AG20443 (cell line): ENCODE measurements at places on chromosomes 3 and 15.

- DNase-seq, result no peak
Observed at GRCh38 chr3:44419116-44419922, 58.2 kb downstream of the ZNF445 start.

- no peak for DNase-seq
Observed at GRCh38 chr3:194750491-194750828, 64.8 kb downstream of the FAM43A start.

- DNase-seq, result no peak
Observed at GRCh38 chr3:153513236-153513635, 351.2 kb downstream of the RAP2B start.

DNA sequence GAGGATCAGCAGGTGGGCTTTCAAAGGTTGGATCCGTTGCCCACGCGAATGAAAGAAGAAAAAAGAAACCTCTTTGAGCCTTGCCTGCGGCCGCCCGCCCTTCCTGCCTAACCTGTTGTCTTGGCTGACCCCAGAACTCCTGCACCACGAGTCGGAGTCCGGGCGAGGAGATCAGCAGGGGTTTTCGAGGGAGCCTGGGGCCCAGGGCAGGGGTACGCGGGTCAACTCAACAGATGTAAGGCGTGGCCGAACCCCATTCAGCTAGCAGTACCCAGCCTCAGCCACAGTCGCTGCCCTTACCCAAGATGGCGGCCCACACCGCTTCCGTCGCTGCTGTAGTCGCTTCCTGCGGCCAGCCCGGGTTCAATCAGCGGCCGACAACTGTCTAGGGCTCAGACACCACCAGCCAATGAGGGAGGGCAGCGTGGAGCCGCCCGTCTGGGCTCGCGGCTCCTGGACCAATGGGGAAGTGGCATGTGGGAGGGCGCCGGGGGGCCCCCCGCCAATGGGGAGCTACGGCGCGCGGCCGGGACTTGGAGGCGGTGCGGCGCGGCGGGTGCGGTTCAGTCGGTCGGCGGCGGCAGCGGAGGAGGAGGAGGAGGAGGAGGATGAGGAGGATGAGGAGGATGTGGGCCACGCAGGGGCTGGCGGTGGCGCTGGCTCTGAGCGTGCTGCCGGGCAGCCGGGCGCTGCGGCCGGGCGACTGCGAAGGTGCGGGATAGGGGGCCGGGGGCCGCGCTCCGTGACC lies at the start of gene MANF:
Gene MANF, plus strand, starts transcription at position 566 of the 748 bp plus-strand sequence. Its CDS starts 52 bp downstream, at position 618.
- DNase-seq, result peak; percentile 100

- no peak for DNase-seq
Observed at GRCh38 chr15:40441565-40442531, 1.1 kb downstream of the BAHD1 start.

DNA sequence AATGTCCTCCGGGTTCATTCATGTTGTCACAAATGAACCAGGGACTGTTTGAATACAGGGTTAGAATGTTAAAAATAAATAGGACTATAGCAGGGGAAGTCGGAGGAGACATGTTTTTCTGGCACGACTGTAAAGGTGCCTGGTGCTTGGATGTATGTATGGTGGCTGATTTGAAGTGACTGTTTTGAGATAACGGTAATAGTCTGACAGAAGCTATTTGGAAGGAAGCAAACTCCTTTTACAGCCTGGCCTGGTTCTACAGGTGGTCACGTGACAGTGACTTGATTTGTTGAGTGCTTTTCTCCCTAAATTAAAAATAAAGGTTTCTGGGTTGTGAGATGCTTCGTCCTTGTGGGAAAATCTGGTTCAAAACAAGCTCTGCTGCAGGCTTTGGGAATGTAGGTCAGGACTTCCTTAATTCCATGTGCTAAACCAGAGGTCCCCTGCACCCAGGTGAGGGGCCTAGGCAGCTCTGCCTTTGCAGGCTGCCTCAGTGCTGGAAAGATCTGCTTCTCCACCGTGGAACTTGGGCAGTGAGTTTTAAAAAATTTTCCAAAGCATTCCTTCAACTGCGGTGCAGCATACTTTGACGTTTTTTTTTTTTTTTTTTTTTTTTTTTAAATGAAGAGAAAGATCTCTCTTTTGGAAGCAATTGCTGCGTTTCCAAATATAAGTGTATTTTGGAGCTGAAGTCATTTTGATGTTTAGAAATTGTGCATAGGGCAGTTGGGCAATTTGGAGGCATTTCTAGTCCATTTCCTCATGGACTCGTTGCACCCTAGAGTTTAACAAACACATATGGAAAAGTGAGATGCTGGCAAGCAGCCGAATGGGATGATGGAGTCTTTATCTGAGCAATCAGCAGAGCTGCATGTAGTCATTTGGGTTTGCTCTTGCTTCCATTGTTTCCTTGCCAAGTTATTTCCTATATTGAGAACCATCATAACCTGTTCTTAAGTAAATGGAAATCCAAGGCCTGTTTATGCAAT lies 30.9 kb downstream of the ITPR1 start:
- no peak for DNase-seq

GRCh38 chr3:11238880-11239279 lies 33.3 kb upstream of the ATG7 start:
- DNase-seq, result peak; percentile 44

- no peak for DNase-seq
Observed at GRCh38 chr3:151383956-151384355, 597 bp downstream of the P2RY12 start.

DNA sequence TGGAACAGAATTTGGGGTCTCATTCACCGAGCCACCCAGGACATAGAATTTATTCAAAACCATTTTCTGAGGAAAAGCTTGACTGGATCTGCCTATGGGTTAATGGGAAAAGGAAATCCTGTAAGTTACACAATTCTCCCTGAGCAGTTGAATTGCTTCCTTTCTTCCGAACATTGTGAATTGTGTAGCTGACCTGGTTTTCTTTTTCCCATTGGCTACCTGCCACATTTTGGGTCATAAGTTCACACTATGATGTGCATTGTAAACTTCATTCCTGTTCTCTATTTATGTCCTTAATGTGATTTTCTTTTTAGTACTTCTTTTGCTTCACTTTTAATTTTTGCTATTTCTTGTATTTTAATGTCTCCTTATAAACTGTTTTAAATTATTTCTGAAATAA lies 386.0 kb upstream of the LRRC3B start:
- no peak for DNase-seq

- DNase-seq, result no peak
Observed at GRCh38 chr15:73518876-73519733, 76.1 kb downstream of the REC114 start.

DNA sequence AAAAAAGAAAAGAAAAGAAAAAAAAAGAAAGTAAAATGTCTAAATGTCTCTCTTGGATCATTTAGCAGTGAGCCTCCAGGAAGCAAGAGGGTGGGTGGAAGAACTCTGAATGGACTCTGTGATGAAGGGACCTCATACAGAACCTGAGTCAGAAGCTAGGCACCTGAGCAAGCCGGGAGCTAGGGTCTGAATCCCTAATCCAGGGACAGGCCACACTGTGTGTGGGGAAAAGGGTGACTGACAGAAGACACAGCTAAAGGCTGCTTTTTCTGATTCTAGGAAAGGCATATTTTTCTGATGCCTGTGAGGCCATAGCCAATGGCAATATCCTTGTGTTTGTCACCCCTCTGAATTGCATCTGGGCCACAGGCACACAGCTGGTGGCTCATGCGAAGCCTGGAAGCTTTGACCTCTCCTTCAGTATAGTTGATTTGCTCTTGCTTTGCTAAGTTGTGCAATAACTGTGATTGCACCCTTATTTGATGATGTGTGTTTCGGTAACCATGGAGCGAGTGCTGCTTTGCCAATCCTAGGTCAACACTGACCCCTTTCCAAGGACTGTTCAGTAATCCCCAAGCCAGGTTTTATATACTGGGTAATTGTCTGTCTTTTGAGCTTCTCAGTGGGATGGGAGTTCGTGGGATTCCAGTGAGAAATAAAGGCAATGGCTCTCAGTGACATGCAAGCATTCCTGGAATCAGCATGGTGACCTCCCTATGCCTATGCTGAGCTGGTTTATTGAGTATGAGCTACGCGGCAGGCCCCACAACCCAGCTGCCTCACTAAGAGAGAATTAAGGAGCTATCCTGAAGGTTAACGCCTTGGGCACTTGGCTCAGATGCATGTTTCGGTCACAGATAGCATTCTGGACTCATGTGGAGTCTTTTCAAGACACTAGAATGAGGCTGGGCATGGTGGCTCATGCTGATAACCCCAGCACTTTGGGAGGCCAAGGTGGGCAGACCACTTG lies 49.0 kb upstream of the OSBPL11 start:
- peak; percentile 61 for DNase-seq

DNA sequence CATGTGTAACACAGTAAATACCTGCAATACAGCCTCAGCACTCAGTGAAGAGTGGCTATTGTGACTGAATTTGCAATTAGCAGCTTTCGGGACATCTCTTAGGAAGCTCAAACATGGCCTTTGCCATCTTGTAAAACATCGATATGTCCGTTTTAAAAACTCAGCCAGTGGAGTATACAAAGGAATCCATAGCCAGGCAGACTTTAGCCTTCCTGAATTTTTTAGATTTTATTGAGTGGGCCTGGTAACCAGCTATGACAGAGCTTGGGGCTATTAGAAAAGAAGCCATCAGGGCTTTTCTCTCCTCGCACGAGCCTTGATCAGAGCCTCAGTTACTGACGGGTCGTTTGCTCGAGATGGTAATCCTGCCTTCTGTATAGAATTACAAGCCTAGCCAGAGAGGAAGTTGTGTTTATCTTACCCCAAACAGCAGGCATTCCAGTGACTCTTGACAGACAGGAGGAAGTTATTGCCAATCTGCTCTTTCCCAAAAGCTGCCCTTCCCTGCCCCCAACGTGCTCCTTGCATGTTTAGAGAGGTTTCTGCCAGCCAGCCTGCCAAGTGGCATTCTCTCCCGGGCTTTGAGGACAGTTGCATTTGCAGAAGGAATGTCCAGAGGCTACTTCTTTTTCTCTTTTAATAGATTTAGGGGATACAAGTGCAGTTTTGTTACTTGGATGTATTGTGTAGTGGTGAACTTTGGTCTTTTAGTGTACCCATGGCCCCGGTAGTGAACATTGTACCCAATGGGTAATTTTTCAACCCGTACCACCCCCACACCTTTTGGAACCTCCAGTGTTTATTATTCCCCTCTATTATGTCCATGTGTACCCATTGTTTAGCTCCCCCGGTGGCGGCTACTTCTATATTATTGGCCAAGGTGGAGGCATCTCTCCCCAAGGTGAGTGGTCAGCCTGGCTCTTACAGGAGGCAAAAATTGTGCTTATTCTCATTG lies 40.6 kb downstream of the ITPR1 start:
- no peak for DNase-seq

GRCh38 chr3:5731100-5731499 lies 543.6 kb downstream of the EDEM1 start:
- no peak for DNase-seq

DNA sequence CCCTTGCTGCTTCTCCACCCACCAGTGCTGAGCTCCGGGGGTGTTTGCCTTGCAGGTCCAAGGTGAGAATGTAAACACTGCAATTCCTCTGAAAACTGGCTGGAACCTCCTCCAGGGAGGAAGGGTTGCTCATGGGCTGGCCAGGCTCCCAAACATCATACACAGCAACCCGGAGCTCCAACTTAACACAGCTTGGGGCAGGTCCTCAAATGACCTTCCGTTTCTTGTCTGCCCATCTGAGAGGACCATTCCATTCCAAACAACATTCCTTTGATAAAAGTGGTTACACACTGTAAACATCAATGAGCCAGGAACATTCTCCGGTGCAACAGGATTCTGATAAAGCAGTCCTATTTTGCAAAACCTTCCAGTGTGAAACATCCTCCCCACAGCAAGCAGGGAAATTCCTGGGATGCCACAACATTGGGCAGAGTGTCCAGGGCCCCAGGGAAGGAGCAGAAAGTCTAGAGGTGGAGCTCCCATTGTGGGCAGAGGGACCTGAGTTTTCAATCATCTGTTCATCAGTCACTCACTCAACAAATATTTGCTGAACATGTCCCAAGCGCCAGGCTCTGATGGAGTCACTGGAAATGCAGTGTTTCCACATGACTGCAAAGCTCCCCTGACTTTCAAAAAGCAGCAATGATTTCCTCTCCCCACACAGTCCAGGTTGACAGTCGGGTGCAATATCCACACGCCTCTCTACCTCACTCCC lies 7.3 kb upstream of the HEG1 start:
- peak; percentile 81 for DNase-seq

DNA sequence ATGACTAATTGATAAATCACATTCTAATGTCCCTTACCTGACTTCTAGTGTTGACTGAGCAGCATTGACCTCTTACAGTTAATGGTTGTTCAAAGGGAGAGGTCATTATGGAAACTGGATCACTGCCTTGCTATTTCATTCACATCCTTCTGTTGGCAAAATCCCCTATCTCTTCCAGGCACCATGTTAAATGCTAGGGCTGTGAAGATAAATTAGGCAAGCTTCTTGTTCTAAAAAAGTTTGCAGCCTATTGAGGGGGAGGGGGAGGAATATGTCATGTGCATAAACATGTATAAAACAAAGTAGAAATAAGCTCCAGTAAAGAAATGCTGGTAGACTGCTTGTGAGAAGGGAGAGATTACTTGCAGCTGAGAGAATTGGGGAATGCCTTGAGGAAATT lies 84.8 kb upstream of the MLF1 start:
- no peak for DNase-seq

DNA sequence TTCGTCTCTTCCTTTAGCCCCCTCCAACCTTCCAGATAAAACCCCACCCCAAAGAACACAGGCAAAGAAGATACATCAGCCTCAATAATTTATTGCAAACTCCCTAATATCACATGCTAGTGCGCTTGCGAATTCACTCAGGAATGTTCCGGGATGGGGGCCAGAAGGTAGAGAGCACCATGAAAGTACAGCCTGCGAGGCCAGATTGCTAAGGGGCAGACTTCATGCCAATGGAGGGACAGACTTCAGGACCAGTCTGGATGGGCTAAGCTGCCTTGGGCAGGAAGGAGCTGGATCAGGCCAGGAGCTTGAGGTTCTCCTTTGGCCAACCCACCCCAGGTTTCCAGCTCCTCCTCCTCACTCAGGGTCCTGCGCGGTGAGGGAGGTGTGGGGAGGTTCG lies 13.4 kb downstream of the CIDEC start:
- no peak for DNase-seq

- no peak for DNase-seq
Observed at GRCh38 chr3:100090669-100091005, 23.7 kb downstream of the FILIP1L start.

GRCh38 chr3:197496746-197497125 lies 59.0 kb downstream of the BDH1 start:
- no peak for DNase-seq
